Right ventricle myocardium superior (tissue), 1 donor: ENCODE measurements at places on chromosomes 5 and 9. TPM values are rescaled to one million over a fixed set of nuclear protein-coding genes. Genes with fewer than 3 reads are reported as not detected.

Gene RUSC2
- 25.7 TPM for total RNA-seq

Gene DND1
- total RNA-seq = 0.40 TPM

DNA sequence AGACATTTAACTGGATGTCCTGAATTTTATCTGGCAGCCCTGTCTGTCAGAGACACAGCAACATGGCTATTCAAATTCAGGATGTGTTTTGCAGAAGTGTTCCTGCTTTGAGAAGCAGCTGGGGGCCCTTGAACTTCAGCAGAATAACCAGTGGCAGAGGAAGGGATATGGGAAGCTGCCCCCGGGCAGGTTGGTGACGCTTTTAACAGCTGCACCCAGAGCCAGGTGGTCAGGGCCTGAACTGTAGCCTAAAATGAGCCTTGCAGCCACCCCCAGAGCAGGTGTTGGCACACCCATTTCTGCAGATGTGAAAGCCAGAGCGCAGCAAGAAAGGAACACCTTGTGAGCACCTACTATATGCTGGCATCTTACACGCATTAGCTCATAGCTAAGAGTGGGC, 128.7 kb upstream of the BOD1 start:
- no peak for DNase-seq

Gene ADAMTSL2
- 8.1 TPM for total RNA-seq

GRCh38 chr5:125798307-125798706, 624.9 kb upstream of the GRAMD2B start:
- DNase-seq = no peak

Gene FCN1
- total RNA-seq = 4.0 TPM

DNA sequence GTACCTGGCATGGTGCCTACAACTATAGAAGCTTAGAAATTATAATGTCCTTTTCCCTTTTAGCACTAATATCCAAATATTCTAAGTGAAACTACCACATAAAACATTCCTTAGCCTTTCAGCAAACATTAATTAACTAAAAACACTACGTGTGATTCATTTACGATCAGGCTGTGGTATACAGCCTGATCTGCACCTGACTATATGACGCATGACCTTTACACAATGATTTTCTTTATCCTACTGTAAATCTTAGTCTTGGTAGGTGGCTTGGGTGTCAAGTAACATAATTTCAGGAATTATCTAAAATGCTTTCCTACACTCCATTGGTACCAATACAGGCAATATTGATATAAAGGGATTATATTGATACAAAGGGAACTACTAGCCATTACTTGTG, 686.7 kb downstream of the DTWD2 start:
- DNase-seq = no peak

Gene IL31RA
- not detected for total RNA-seq

DNA sequence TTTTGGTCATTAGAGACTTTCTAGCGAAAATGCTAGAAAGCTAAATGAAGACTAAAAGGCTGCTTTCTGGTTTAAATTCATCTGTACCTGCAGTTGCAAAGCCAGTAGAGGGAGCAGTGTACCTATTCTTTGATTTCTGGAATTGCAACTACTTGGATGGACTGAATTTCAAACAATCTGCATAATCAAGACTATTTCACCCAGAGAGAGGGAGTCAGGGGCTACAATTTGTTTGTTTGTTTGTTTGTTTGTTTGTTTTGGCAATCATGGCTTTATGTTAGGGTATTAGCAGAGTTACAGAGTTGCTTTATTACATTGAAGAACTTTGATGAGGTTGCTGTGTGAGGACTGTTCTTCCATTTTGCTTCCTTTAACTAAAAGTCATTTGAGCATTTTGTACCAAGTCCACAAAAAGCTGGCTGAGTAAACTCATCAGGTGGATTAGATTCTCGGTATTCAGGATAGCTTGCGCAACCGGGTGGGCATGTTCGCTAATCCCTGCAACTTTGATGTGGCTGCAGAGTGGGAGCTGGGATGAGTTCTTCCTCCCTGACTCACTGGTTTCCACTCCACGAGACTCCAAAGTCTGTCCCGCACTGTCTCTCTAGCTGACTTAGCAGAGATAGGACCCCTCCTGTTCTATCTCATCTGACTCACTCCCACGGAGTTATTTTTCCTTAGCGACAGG, 80.0 kb upstream of the TUT7 start:
- no peak for DNase-seq
